ENCODE measurements at places on chromosomes 13 and 19.

DNA sequence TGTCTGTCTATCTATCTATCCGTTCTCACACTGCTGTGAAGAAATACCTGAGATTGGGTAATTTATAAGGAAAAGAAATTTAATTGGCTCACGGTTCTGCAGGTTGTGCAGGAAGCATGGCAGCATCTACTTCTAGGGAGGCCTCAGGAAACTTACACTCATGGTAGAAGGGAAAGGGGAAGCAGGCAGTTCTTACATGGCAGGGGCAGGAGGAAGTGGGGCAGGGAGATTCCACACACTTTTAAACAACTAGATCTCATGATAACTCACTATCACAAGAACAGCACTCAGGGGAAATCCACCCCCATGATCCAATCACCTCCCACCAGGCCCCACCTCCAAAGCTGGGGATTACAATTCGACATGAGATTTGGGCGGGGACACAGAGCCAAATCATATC, 105.3 kb downstream of the SLC10A2 start:
- DNase-seq, result no peak

GRCh38 chr13:30370146-30370545, 52.1 kb upstream of the UBE2L5 start:
- no peak for DNase-seq

DNA sequence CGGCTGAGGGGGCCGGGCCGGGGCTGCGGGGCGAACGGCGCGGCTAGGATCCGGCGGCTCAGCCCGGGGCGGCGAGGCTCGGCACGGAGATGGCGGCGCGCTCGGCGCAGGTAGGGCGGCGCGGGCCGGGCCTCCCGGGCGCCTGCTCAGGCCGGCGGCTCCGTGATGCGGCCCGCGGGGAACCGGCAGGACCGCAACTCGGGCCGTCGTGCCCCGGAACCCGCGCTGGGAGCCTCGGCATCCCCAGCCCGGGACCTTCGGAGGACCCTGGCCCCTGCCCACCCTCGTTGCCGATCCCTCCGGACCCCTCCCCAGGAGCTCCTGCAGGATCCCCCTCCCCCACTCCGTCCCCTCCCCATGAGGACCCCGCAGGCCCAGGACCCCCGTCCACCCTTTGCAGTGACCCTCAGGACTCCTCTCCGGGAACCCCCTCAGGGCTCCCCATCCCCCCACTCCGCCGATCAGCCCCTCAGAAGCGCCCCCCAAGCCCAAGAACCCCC, 304 bp downstream of the EVI5L start:
- DNase-seq, result no peak

DNA sequence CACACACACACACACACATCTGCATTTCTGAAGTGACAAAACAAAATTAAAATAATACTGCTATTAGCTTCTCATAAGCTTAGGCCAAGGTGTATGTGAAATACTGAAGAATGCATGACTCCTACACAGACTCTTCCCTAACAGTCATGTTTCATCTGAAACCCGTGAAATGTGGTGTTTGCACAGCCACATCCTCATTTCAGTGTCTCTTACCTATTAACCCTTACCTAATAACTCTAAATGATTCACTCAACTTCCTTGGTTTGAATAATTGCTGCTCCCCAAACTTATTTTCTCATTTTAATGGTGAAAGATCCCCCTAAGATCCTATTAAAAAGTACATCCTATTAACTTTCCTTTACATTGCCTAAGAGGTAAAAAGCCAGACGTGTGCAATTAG, 117.6 kb downstream of the MIPEP start:
- DNase-seq, result no peak

DNA sequence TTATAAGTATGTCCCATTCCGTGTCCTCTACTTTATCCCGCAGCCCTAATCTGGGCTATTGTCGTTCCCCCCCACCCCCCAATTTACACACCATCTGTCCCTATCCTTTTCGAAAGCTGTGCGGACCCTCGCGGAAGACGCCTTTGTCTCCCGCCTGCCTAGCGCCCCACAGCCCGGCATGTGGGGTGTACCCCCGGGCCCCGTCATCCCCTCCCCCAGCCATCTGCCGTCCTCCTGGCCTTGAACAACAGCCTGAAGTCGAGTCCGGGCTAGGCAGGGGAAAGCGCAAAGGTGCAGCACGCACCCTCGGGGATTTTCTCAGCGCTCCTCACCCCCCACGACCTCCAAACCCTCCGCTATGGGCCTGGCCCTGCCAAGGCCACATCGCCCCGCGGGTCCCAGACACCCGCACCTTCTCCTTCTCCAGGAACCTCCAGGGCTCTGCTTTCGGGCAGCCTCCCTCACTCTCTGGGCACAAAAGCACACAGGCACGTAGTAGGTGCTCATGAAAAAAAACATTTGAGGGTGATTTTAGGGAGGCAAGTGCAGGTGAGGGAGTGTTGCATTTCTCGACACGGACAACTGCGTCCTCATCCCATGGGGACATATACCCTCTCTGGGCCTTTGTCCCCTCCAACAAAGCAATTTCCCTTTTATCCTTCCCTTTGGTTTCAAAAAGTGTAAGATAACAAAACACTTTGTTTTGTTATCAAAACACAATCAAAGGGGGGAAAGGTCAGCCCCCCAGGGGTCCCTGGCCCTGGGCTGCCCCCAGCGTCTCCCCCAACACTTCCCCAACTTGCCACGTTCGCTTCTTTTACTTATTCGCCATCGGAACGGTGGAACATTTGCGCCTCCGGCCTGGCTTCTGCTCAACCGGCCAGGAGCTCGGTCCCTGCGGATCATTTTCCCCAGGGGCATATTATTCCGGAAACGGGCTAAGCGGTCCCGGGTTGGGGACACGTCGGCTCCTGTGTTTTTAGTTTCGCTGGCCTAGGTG, 16.4 kb downstream of the CCDC124 start:
- peak; percentile 20 for DNase-seq

DNA sequence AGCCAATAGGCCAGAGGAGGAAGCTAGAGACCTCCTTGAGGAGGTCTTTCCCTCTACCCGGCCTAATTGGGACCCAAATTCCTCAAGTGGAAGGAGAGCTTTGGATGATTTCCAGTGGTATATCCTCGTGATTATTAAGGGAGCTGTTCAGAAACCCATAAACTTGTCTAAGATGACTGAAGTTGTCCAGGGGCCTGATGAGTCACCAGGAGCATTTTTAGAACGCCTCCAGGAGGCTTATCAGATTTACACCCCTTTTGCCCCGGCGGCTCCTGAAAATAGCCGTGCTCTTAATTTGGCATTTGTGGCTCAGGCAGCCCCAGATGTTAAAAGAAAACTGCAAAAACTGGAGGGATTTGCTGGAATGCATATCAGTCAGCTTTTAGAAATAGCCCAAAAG, 198.1 kb downstream of the ZNF486 start:
- no peak for DNase-seq

- no peak for DNase-seq
These were observed 60.9 kb upstream of the TMTC4 start for GRCh38 chr13:100735494-100735893.

DNA sequence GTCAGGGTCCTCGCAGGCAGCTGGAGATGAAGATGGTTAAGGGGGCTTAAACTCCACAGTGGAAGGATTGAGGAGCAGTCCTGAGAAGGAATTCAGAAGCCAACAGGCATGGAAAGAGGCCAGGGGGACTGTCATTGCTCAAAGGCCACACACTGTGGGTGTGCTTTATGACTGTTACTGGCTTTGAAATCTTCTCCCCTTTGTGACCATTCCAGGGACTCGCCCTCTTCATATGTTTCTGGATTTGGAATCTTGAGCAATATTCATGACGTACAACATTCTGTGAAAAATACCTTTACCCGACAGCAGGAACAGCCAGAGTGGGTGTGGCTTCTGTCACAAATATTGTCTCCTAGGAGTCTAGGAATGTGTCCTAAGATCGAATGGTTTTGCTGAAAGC, 16.6 kb downstream of the CEACAM7 start:
- no peak for DNase-seq
